ENCODE measurements at places on chromosomes 2 and 18.

DNA sequence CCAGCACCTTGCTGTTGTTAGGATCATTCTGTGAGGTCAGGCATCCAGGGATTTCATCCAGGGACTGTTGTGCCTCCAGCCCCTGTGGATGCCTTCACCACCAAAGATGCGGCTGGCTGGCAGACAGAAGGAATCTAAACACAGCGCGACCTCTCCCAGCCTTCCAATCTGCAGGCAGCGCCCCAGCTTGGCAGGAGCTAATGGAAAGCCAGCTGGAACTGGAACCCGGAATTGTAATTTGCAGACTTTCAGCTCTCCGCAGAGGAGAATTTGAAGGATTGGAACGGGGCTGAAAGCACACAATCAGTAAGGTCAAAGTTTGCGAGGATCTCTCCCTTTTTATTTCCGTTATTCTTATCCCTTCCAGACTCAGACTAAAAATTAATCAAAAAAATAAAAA, 127.8 kb downstream of the TRIB2 start:
- DNase-seq, result no peak

- DNase-seq, result no peak
Observed at GRCh38 chr2:51813247-51813646, 781.3 kb upstream of the NRXN1 start.

DNA sequence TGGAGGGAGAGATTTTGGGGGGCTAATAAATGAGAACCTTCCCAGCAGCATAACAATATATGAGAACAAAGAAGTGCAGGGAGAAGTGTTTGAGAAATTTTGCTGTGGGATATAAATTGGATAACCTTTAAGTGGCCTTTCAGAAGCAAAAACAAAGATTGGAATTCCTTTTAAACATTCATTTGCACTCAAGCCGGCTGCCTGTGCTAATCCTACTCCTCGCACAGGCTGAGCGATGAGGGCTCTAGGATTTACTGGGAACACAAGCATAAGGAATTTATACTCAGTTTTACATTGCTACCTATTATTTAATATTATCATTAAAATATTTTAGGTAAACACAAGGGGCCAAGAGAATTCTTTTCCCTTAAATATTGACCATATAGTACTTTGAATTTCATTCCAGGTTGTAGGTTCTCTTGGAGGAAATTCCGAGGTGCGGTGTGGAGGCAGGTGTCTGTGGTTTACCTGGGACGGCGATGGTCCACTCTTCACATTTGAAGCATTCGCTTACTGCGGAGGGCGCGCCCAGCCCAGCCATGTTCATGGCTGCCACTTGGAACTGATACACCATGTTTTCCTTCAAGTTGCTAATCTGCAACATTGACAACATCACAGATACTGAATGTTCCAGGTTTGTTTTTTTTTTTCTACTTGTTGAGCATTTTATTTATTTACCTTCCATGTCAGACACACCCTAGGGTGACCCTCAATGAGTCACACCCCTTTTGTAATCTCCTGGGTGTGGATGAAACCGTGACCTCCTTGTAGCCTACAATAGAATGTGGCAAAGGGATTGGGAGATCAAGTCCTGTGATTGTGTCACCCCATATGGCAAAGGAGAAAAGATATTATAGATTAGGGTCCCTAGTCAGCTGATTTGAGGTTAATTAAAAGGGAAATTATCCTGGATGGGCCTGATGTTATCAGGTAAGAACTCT, 100.1 kb downstream of the MYOM1 start:
- DNase-seq, result no peak

DNA sequence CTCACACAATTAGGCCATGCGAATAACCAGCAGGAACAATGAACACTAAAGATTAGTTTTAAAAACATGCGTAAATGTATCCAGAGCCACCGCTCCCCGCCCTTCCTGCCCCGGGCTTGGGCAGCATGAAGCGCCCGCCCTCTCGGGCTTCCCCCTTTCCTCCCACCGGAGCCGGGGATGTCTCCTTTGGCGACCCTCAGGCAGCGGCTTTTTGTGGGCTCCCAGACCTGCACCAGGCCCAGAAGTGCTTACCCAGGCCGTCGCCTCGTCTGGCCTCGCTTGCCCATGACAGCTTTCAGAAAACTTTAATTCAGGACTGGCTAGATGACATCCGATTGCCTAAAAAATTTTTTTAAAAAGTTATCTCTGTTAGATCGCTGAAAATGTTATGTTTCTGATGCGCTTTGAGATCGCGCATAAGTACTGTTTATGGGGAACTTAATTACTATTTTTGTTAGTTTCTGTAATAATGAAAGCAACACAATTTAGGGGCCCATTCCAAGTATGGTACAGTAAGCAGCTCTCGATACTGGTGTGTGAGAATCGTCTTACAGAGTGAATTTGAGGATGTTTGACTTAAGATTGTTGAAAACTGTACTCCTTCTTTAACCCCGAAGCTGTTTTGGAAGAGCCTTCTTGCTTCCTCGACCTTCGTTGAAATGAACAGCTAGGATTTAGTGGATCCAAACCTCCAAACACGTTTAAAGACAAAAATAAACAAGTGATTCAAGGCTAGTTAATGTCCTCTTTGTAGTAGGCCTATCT, 1.1 kb downstream of the MAP3K20 start:
- peak; percentile 49 for DNase-seq

GRCh38 chr2:795531-796041, 118.4 kb upstream of the TMEM18 start:
- no peak for DNase-seq

GRCh38 chr2:233807215-233807865, 29.2 kb downstream of the MROH2A start:
- DNase-seq, result no peak

DNA sequence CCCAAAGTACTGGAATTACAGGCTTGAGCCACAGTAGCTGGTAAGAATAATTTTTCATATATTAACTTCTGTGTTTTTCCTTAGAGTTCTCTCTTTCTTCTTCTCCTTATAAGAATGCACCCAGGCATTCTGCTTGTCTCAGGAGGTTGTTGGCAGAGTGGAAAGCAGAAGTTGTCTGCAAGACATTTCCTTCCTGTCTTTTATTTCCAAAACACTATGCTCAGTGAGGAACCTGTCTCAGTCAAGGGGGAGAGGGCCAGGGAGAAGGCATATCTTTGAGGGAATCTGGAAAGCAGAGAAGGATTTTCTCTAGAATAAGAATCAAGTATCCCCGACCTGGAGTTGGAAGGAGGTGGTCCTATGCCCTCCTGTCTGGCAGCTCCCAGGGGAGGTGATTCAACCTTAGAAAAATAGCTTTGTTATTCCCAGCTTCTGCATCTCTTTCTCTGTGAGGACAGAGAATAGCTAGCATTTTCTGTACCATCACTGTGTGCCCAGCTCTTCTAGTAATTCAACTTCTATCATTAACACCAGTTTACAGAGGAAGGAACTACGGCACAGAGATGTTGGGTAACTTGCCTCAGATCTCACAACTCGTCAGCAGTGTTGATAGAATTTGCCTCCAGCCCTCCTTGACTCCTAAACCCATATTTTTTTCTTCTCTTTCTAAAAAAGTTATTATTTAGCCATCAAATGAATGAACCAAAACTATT, 3.8 kb upstream of the LPIN2 start:
- no peak for DNase-seq

DNA sequence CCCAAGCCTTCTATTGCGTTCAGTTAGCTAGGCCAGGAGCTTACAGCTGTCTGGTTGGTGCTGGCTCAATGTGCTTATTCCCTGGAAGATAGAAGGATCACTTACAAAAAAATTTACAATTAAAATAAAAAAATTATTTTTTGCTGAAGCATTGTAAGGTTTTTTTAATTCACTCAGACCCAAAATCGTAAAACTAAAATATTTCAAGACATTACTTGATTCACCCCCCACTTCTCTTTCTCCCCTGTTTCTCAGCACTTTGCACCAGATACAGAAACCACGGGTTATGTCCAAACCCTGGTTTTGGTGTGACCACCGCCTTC, 911 bp upstream of the PTPRM start:
- no peak for DNase-seq
